ENCODE measurements at places on chromosomes 4 and X. TPM values are rescaled to one million over a fixed set of nuclear protein-coding genes. Genes with fewer than 3 reads are reported as not detected.
A peak's percentile ranks its signal among the peaks of the same experiment; 100 is the strongest.

DNA sequence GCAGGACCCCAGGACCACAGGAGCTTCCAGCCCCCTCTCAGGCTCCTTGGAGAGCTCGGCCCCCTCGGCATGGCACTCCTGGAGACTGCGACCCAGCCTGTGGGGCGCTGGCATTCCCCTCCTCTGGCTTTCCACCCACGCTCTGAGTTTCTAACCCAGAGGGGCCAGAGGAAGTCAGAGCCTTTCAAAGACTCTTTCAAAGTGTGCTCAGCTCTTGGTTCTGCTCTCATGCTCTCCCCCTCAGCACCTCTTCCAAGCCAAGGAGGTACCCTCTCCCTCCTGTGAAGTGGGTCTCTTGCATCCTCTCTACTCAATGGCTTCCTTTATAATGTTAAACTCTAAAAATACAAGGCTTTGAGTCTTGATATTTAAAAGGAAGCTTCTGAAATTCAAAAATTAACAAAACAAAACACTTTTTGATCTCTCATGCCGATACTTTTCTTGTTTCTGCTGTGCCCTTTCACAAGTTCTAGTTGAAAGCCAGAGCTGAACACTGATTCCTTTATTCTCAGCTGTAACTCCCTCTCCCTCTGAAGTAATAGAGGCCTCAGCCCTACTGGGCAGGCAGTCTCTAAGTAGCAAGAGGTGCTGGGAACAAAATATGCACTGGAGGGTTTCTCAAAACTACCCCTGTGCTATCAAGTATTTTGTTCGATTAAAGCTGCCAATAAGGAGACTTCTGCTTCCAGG, 82.8 kb downstream of the NAT8L start:
- no peak for DNase-seq

- DNase-seq: no peak
These were observed 23.5 kb upstream of the PDE6B start for GRCh38 chr4:601612-602558.

GRCh38 chr4:185839770-185840169, 27.8 kb upstream of the SORBS2 start:
- no peak for DNase-seq

The S100G gene
- total RNA-seq: not detected

The FAM156B gene
- 11.4 TPM for total RNA-seq

DNA sequence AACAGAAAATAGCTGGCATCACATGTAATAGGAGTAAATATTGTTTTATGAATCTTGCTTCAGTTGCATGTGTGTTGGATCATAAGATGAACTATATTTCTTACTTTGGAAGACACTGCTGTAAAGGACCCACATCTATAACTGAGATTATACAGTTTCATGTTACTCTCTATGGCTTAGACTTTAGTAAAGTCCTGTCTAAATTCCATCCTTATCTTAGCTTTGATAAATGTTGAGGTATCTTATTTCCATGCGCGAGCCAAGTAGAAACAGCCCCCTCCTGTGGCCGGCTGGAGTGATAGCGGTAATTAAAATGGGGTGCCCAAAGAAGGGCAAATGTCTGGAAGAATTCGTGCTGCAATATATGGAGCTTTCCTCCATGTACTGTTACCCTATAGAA, 43.0 kb downstream of the CCDC158 start:
- peak; percentile 14 for DNase-seq

DNA sequence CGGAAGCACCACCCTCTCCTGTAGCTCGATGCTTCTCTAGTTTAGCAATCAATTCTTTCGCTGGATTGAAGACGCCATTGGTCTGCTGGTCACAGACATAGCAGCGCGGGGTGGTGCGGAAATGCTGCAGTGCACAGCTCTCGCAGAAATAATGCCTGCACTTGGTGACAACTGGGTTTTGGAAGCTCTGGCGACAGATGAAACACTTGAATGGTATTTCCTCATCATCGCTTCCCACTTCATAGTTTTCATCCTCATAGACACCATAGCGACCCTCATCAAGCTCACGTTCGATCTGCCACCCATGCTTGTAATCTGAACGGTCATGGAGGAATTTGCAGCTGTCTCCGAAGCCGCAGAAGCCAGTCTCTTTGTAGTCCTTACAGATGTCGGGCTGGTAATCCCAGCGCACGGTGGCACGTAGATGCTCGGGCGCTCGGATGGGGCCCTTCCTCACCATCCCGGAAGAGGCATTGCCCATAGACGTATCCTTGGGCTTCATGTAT, 854 bp downstream of the RNF113A start:
- DNase-seq: peak; percentile 3

The DCAF12L1 gene
- not detected for total RNA-seq

The SRPX gene
- total RNA-seq: 151 TPM

DNA sequence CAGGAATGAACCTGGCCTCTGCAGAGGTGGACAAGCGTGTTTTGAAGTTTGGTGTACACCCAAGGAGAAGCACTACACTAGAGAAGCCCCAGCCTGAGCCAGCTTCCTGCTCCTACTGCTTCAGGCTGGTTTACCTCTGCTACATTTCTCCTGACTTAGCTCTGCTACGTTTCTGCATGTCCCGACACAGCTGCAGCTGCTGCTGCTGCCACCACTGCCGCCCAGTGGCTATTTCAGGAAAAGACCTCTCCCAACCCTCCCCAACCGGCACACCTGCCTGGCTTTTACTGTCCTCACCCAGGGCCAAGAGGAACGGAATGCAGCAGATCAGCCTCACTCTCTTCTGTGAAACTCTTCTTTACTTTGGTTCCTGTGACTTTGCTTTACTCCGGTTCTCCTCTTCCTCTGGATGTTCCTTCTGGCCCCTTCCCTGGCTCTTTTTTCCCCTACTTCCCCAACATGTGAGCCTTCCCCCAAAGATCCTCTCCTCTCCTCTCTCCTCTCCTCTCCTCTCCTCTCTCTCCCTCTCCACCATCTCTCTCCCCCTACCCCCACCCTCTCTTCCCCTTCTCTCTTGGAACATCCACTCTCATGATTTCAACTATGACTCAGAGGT, 3.1 kb upstream of the P2RY4 start:
- DNase-seq: peak; percentile 62

DNA sequence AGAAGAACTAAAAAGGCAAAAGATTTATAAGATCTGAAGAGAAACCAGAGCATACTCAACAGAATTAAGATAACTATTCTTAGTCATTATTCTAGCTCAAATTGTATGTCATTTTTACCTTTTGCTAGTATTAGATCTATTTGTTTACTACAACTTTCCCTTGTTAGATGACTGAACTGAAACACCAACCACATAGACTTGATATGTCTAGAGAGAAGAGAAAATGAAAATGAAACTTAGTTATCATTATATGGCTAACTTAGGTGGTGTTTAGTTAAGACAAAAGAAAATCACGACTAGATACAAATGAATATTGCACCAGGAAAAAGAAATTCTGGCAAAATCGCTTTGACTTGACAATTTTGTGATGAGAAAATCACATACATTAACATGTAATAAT, 690.8 kb downstream of the PCDH18 start:
- no peak for DNase-seq
